ENCODE measurements at places on chromosomes 3 and 15. TPM values are rescaled to one million over a fixed set of nuclear protein-coding genes. Genes with fewer than 3 reads are reported as not detected.

The FBXW12 gene
- not detected for total RNA-seq

The RHOV gene
- total RNA-seq, result not detected

The GOLGA6D gene
- total RNA-seq, result under 0.01 TPM

The TTC14 gene
- total RNA-seq, result 35.8 TPM

The PARP15 gene
- 1.1 TPM for total RNA-seq

The LRRC28 gene
- total RNA-seq, result 23.1 TPM

The CKMT1B gene
- not detected for total RNA-seq

The PLA2G4E gene
- total RNA-seq, result not detected

The GOLGA8H gene
- not detected for total RNA-seq

The NUTM1 gene
- total RNA-seq, result not detected
